Vagina (tissue), 2 donors: ENCODE measurements at places on chromosomes 6 and 20. TPM values are rescaled to one million over a fixed set of nuclear protein-coding genes. Genes with fewer than 3 reads are reported as not detected.

The COL21A1 gene
- total RNA-seq = 16.7 TPM

The GNMT gene
- total RNA-seq = 1.5 TPM

- peaks cover 57% of the 10 kb centered on the region for H3K4me1 ChIP-seq
- no peak for DNase-seq
- H3K4me3 ChIP-seq = no peak overlapping the region
- H3K27me3 ChIP-seq = no peaks in the 10 kb centered on the region
Measured at GRCh38 chr6:35300848-35301247, 3.2 kb downstream of the DEF6 start.

GRCh38 chr20:53180928-53181362 lies 208.8 kb downstream of the TSHZ2 start:
- H3K4me1 ChIP-seq = no peaks in the 10 kb centered on the region
- H3K4me3 ChIP-seq = no peak overlapping the region
- no peak overlapping the region for H3K27ac ChIP-seq

DNA sequence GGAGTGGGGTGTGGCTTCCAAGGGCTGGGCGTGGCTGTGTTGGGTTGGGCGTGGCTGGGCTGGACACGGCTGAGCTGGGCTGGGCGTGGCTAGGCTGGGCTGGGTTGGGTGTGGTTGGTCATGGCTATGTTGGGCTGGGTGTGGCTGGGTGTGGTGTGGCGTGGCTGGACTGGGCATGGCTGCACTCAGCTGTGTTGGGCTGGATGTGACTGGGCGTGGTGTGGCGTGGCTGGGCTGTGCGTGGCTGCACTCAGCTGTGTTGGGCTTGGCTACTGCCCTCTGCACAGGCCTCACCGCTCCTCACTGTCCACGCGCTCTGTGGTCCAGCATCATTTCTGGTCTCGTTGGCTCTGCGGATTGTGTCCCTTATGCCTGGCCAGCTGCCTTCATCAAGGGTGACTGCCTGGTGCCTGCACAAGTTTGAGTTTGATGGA lies 43.5 kb upstream of the SLCO4A1 start:
- no peak overlapping the region for H3K4me3 ChIP-seq
- H3K27me3 ChIP-seq = peaks cover 3% of the 10 kb centered on the region
- peaks cover 21% of the 10 kb centered on the region for H3K4me1 ChIP-seq
- H3K36me3 ChIP-seq = no peaks in the 10 kb centered on the region

GRCh38 chr6:52937908-52938307 lies 28.4 kb upstream of the GSTA3 start:
- H3K4me1 ChIP-seq = no peaks in the 10 kb centered on the region
- no peaks in the 10 kb centered on the region for H3K27me3 ChIP-seq
- H3K36me3 ChIP-seq = no peaks in the 10 kb centered on the region

DNA sequence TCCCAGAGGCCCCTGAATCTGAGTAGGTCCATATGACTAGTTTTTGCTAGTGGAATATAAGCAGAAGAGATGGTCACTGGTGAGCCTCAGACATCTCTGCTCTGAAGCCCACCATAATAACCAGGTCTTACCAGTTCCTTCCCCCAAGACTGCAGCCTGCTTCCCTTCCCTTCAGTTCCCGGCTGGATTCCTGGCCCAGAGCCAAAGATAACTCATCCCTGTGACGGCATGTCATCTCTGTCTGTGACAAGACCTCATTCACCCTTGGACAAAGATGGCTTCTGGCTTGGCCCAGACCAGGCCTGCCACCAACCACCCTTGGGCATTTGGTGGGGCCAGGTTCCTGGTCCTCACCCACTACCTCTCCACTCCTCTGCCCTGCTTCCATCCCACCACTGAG lies 145.5 kb upstream of the TOP1 start:
- DNase-seq = no peak
- no peaks in the 10 kb centered on the region for H3K36me3 ChIP-seq
- H3K27ac ChIP-seq = no peak overlapping the region
- H3K4me1 ChIP-seq = no peaks in the 10 kb centered on the region
- no peaks in the 10 kb centered on the region for H3K27me3 ChIP-seq
- H3K4me3 ChIP-seq = no peak overlapping the region

DNA sequence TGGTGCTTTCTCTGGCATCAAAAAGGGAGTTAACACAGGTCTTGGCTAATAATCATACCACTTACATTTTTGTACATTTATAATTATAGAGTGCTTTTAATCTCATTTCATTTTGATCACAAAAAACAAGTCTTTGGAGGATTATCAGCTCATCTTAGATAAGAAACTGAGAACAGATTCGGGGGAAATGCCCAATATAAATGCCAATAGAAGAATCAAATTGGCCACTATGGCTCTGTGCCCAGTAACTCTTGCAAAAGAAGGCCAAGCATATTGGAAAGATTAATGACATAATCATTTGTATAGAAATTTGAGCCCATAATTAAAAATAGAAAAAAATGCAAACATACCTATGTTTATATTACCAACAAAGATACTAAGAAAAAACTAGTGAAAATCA lies 42.5 kb downstream of the IPCEF1 start:
- H3K27ac ChIP-seq = no peak overlapping the region
- H3K4me1 ChIP-seq = no peaks in the 10 kb centered on the region
- no peaks in the 10 kb centered on the region for H3K27me3 ChIP-seq
- no peak for DNase-seq
- H3K4me3 ChIP-seq = no peak overlapping the region
